ENCODE measurements at places on chromosomes 5 and 9. TPM values are rescaled to one million over a fixed set of nuclear protein-coding genes. Genes with fewer than 3 reads are reported as not detected.

Gene ZNF346
- total RNA-seq, result 11.3 TPM

GRCh38 chr5:149617760-149618306 lies 36.5 kb downstream of the ARHGEF37 start:
- H3K4me1 ChIP-seq, result peaks cover 22% of the 10 kb centered on the region
- DNase-seq, result no peak
- no peak overlapping the region for H3K27ac ChIP-seq
- no peak overlapping the region for H3K4me3 ChIP-seq

DNA sequence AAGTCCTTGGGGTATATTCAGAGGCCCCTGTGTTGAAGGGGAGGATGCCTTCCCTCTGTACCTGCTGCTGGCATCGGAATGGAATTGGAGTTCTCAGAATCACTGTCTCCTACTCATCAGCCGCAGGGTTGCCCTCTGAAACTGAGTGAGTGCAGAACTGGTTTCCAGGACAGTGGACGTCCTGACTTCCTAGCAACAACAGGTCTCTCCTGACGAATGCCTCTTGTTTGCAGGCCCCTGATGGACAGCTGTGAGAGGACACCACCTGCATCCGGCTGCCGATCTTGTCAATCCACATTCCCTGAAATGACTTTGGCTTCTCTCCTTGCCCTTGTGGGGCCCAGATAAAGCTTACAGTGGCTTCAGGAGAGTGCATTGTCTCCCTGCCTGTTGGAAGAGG lies 274.5 kb downstream of the NSG2 start:
- no peaks in the 10 kb centered on the region for H3K36me3 ChIP-seq
- no peak for DNase-seq
- H3K27me3 ChIP-seq, result no peaks in the 10 kb centered on the region
- no peak overlapping the region for H3K4me3 ChIP-seq
- no peaks in the 10 kb centered on the region for H3K4me1 ChIP-seq

GRCh38 chr5:116176121-116176520 lies 91.3 kb downstream of the COMMD10 start:
- H3K27ac ChIP-seq, result no peak overlapping the region
- no peaks in the 10 kb centered on the region for H3K27me3 ChIP-seq
- no peak overlapping the region for H3K4me3 ChIP-seq
- peak; percentile 21 for DNase-seq

DNA sequence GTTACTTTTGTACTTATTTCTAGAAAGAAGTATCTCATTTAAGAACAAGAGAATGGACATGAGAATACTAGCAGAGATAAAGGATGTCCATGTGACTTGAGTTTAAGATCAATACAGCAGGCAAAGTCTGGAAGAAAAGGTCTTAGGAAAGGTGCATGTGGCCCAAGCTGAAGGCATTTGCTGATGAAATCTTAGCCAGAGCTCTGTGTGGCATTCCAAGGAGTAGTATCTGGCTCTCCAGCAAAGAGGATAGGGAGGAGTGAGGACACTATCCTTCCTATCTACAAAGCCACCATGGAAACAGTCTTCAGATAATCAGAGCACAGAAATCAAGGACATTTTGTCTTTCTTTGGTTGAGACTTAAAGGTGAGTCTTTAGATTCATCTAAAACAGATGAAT lies 244.1 kb upstream of the RGMB start:
- no peaks in the 10 kb centered on the region for H3K36me3 ChIP-seq

Gene ZFYVE16
- 36.1 TPM for total RNA-seq

Gene ENTPD8
- not detected for total RNA-seq

Measured in heart left ventricle (tissue), 16 donors.